Pancreas (tissue), 10 donors: ENCODE measurements at places on chromosomes 1 and 21.

GRCh38 chr1:53398091-53398490, 61.1 kb upstream of the DMRTB1 start:
- DNase-seq: no peak

DNA sequence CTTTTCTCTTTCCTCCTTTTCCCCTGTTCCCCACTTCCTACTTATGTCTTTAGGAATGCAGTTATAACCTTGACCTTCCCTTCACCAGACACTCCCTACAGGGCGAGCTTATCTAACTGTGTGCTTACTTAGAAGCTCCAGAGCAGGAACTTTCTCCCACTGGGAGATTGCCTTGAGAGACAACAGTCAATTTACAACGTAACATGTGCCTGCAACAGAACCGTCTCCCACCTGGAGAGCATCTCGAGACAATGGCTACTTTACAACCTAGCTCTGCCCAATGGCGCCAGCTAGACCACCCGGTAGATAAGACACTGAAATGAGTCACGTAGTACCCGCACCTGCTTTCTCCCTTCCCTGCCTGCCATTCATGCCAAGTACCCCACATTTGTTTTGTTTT, 16.7 kb downstream of the HMGN1 start:
- DNase-seq: no peak

DNA sequence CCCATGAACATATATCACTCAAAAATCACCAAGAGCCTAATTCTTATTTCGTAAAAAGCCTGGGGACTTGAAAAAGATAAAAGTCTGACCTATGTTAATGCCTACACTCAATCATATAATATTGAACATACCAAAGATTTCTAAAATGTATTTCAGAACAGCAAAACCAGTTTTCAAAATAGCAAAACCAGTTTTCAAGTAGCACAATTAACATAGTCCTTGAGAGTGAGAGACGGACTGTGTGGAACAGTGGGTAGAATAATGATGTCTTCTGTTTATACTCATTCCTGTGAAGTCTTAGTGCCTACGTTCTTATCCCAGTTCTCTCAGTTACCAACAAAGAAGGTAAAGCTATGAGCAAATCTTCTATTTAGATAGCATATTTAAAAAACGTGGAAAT, 22.3 kb upstream of the RGS2 start:
- no peak for DNase-seq

- DNase-seq: no peak
These were observed 33.8 kb downstream of the PCNX2 start for GRCh38 chr1:233261695-233262094.

DNA sequence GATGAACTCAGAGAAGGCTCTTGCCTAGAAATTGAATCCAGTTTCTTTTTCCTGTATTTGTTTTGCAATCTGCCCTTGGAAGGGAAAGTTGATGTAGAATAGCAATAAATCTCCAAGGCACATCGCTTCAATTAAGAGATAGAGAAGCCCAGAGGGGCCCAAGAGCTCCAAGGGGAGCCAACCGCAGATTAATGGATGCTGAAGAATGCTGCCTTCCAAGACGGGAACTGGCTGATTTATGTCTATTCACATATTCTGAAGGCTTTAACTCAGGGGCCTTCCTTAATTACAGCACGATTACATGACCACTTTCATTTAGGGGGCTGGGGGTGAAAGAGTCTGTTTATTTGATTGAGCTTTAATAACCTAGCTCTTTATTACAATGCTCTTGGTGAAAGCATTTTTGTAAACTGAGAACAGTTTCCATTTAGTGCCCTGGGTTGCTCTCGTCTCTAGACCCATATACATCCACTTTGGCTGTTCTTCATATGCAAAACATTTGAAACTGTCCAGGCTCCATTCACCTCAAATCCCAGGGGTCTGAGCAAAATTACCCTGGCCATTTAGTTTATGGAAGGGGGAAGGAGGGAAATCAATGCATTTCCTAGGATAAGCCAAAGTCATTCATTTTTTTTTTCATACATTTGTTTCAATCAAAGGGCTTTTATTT, 87.4 kb upstream of the CLDN14 start:
- no peak for DNase-seq

- no peak for DNase-seq
These were observed 178.5 kb downstream of the RHOU start for GRCh38 chr1:228913626-228914414.

DNA sequence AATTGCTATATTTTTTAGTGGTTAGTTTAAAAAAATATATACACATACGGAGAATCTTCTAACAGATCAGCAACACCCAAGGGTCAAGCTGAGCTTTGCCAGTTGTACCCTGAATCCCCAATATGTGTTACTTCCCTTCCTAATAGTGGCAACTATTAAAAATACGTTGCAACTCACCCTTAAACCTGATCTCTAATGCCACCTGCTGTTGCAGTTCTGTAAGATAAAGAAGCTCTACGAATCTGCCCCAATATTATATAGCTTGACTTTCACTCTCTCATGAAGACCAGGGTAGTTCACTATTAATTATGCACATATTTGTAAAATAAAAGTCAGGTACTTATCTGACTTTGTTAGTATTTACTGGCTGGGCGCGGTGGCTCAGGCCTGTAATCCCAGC, 58.4 kb downstream of the ASH1L start:
- DNase-seq: no peak

DNA sequence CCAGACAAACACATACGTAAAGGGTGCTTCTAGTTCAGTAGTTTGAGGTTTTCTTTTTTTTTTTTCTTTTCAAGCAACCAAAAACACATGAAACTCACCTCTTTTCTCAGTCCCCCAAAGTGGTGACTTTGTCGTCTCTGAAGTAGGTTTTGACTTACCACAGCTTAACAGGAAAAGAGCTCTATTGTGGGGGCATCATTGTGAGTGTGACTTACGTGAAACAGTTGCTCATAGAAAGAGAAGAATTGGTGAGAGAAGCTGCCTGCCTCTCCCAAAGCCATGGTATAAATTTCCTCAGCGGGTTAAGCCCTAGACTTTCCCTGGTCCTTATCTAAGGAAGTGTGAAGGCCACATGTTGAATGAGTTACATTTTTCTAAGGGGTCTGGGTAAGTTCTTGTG, 11.9 kb downstream of the FASLG start:
- no peak for DNase-seq

GRCh38 chr1:203166192-203166940, 9.3 kb downstream of the MYBPH start:
- DNase-seq: no peak

- DNase-seq: peak; percentile 64
These were observed 1.6 kb downstream of the TMEM200B start for GRCh38 chr1:29121936-29122681.

DNA sequence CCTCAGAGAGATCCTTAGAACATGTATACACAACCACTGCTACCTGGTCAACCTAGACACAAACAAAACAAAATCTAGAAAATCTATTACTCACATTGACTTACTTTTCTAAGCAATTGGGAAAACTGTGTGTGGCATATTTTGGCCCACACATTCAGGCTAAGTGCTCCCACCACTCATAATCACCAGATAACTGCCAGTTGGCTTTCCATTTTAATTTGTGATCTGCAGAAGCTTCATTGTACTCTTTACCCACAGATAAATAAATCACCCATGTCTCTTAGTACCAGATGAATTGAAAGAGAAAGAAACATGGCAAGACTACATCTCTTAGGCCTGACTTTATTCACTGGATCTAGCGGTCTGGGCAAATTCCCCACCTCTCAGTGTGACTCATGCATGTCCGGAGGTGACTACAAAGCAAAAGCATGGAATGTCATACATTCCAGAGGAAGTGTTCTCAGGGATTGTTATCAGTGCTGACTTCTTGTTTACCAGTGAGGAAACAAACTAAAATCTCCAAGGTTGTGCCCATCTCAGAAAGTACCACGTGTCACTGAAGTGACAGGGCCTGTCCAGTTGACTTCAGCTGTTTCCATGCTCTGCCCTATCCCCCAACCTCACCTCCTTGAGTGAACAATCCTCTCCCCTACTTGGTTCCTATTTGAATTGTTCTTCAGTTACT, 52.4 kb upstream of the BCL10 start:
- no peak for DNase-seq

GRCh38 chr1:41315146-41315822, 46.0 kb upstream of the FOXO6 start:
- DNase-seq: no peak

DNA sequence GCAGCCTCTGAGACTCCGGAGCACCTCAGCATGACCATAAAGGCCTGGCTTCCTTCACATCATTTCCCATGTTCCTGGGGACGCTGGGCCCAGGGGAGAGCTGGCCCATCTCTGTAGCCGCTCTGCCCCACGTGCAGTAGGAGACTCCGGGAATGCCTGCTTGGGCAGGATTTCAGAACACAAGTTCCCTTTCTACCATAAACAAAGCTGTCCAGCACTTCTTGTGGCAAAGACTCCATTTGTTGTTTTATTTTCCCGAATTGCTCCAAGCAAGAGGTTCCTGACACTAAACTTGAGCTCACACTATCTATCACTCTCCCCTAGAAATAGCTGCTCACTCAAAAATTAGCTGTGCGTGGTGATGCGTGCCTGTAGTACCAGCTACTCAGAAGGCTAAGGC, 21.9 kb downstream of the CHD5 start:
- DNase-seq: no peak

GRCh38 chr1:17588048-17588871, 48.8 kb downstream of the ARHGEF10L start:
- peak; percentile 93 for DNase-seq

GRCh38 chr21:42820616-42821465, 58.5 kb downstream of the WDR4 start:
- no peak for DNase-seq

DNA sequence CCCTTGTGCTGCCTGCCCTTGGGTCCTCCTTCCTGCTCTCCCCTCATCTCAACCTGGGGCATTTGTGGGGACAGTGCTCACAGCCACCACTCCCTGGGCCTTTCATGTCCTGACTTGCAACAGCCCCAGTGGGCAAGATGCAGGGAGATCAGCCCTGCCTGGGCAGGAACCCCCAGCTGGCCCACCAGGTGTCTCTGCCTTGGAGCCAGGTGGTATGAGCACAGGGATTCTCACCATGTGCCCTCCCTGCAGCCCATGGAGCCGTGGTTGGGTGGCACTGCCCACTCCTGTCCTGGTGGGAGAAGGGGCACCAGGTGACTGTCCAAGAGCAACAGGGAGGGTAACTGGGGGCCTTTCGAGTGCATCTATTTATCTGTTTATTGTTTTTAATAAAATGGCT, 100.4 kb downstream of the AJAP1 start:
- DNase-seq: no peak

DNA sequence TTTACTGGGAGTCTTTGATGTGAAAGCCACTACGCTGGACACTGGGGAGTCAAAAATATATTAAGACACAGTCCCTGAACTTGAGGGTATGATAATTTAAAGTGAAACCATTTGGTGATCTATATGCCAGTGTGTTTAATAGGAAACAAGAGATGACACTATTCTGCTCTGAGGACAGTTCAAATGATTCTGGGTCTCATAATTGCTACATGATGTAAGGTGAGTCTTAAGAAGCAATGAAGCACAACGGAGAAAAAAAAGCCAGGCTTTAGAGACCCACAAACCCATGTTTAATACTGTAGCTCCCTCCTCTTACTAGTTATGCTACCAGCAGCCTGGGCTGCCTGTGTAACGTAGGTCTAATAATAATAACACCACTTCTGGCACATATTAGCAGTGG, 14.2 kb upstream of the LRRC8D start:
- no peak for DNase-seq

GRCh38 chr21:44969931-44970755, 30.3 kb downstream of the SLX9 start:
- no peak for DNase-seq

DNA sequence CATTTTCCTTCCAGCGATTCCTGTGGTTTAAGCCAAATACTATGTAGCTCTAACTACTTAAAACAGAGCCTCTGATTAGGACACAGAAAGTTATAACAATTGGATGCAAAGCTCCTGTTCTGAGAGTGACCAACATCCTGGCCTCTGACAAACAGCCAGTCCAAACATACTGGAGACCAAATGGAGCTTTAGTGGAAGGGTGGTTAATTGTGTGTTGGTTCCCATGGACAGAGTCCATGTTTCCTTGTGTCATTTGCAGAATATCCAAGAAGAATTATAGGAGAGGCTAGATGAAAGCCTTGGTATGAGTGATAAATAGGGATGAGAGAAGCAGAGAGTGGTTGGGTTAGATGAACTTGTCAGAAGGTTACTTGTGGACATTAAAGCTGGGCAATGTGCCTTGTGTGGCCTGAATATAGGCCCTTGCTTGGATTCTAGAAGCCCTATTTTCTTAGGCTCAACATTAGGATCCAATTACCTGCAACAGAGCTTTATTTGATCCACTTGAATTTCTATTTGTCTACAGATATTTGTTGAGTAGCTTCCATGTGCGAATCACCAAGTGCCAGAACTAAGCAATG, 180.5 kb upstream of the GORAB start:
- no peak for DNase-seq
